ENCODE measurements at places on chromosomes 2 and 18.

- no peak for DNase-seq
These were observed 182.9 kb downstream of the GPD2 start for GRCh38 chr2:156619021-156619539.

- no peak for DNase-seq
These were observed 26.4 kb downstream of the ST3GAL5 start for GRCh38 chr2:85862426-85862825.

DNA sequence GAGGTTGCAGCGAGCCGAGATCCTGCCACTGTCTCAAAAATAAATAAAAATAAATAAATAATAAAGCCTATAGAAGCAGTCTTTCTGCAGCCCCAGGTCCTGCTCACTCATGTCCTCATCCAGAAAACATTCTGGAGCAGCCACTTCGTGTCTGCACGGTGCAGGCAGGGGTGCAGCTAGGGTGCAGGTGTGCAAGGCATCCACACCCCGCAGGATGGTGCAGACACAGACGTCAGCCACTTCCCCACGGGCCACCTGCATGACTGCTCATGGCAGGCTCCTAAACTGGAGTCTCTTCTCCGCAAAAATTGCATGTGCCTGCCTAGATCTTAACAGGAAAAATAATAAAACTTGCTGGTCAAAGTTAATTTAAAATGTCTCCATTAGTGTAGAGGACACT, 80.2 kb upstream of the SNTG2 start:
- DNase-seq: no peak

DNA sequence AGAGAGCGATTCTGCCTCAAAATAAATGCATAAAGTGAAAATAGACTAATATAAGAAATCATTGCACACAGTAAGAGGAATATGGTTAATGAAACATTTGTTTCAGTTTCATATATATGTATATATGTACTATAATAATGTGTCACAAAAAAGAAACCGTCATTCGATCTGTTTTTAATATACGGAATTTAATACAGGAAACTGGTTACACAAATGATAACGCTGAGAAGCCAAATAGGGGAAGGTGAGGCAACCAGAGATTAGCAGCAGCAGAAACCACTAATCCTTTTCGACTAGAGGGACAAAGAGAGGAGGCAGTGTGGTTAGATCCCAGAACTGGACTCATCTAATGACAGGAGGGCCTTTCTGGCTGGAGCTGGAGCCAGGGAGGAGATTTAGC, 64.2 kb upstream of the GREB1L start:
- no peak for DNase-seq

DNA sequence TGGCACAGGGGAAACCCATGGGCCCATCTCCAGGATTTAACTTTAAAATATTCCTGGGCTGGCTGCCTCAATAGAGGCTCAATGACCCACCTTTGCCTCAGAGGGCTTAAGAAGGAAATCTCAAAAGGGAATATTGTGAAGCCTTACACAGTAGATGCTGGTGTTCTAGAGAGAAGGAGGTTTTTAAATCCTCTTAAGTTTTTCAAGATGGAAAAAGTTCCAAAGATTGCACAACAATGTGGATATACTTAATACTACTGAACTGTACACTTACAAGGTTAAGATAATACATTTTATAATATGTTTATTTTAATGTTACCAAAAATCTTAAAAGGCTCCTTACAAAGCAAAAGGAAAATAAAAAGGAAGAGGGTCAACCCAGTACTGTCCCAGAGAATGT, 54.9 kb upstream of the LCLAT1 start:
- no peak for DNase-seq

DNA sequence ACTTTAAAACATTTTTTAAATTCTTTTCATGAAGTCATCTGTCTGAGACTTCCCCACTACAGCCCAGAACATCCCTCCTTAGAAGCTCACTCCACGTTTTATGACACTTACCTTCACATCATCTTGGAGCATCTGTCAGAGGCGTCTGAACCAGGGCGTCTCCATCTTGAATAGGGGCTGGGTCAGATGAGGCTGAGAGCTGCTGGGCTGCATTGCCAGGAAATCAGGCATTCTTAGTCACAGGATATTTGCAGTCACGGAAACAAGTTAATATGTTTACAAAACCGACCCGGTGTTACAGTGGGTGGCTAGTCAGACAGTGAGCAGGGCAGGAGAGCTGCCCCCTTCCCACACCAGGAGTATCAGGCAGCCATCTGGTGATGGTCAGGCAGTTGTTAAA, 456.5 kb downstream of the FBXO15 start:
- no peak for DNase-seq

DNA sequence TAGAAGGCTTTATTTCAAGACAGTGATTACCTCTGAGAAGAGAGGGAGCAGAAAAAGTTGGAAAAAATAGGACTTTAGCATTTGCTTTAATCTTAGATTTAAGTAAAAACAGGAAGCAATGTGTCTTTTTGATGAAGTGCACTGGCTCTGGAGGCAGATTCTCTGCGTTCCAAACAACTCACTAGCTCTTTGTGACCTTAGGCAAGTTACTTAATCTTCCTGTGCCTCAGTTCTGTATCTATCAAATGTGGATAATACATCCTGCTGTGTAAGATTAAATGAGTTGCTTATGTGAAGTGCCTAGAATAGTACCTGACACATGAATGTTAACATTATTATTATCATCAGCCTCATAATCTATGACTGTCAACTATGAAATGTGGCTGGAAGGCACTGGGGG, 42.3 kb downstream of the RPRD1A start:
- no peak for DNase-seq

DNA sequence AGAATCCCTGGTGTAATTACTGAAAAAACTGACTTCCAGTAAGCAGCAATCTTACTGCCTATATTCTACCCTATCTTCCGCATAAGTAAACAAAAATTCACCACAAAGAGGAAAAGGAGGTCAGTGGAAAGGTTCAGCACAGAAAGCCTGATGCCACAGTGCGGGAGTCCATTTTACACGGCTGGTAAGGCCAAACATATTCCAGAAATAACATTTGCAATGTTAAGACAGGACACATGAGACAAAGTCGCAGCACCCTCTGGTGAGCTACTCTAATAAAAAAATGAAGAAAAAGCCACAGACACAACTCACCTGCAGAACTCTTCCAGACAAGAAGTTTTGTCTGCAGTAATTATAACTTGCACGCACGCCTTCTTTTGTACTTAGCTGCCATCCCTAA, 40.6 kb downstream of the GEMIN6 start:
- DNase-seq: no peak

- DNase-seq: no peak
These were observed 95.4 kb downstream of the CABLES1 start for GRCh38 chr18:23230686-23231085.

GRCh38 chr2:28082131-28082530, 191.6 kb downstream of the BABAM2 start:
- no peak for DNase-seq

DNA sequence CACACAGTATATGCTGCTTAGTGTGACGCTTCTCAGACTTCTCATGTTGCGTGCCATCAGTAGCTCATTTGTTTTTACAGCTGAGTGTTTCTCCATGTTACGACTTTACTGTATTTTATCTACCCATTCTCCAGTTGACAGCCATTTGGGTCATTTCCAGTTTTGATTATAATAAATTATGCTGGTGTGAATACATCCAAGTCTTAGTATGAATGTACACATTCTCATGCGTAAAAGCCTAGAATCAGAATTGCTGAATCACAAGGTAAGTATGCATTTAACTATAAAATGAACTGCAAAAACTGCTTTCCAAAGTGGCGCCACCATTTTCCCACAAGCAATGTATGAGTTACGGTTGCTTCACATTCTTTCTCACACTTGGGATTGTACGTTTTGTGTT, 184.2 kb upstream of the SLC35G4 start:
- DNase-seq: no peak

- no peak for DNase-seq
These were observed 180.1 kb downstream of the EN1 start for GRCh38 chr2:118667348-118667747.

- DNase-seq: no peak
These were observed 313.7 kb downstream of the ZNF521 start for GRCh38 chr18:25038261-25038660.

GRCh38 chr18:58363767-58364540, 264.9 kb downstream of the ALPK2 start:
- DNase-seq: no peak

DNA sequence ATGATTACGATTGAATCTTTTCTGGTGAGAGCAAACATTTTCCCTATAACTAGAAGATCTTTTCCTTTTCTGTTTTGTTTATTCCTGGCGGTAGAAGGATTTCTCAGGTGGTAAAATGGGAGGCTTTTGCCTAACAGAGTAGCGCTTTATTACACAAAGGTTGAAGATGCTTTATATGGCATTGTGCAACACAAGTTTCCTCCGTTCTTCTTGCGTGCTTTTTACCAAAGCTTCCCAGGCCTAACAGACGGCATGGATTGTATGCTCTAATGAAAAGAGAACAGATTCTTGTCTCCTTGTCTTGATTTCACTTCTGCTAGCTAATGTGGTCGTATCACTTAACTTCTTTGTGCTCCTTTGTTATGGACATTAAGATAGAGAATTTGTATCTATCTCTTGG, 43.8 kb downstream of the MYO1B start:
- no peak for DNase-seq

GRCh38 chr2:236840215-236840614, 245.5 kb upstream of the COPS8 start:
- no peak for DNase-seq

DNA sequence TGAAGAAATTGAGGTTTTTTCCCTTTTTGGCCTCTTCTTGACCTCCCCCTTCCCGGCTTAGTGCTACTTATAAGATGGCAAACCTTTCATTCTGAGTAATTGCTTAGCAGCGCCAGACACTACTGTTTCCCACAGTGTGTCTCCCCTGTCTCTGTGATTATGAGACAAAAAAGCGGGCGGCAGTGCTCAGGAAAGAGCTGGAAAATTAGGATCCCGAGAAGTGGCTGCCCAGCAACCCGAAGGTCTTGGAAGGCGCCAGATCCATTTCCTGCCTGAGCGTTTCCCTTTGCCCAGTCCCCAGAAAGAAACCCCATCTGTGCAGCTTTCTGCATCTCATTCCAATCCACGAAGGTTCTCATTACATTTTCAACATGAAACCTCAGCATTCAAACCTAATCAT, 191.9 kb upstream of the APCDD1 start:
- no peak for DNase-seq

GRCh38 chr2:105917226-105917625, 172.5 kb downstream of the NCK2 start:
- no peak for DNase-seq

DNA sequence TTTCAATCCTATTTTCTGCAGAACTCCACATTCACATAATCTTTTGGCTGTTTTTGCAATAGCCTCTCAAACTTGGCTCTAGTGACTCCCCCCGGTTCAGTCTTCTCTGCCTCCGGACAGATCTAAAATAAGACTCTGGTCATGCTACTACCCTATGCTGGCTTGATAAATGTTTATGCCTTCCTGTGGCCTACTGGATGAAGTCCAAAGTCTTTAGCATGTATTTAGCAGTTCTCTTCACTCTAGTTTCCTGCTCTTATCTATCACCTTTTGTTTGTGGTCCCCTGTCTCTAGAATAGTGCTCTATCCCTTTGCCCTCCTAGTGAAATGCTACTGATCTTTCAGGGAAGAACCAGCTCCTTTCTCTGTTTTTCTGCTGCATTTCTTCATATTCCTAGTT, 14.4 kb downstream of the ADCYAP1 start:
- no peak for DNase-seq

DNA sequence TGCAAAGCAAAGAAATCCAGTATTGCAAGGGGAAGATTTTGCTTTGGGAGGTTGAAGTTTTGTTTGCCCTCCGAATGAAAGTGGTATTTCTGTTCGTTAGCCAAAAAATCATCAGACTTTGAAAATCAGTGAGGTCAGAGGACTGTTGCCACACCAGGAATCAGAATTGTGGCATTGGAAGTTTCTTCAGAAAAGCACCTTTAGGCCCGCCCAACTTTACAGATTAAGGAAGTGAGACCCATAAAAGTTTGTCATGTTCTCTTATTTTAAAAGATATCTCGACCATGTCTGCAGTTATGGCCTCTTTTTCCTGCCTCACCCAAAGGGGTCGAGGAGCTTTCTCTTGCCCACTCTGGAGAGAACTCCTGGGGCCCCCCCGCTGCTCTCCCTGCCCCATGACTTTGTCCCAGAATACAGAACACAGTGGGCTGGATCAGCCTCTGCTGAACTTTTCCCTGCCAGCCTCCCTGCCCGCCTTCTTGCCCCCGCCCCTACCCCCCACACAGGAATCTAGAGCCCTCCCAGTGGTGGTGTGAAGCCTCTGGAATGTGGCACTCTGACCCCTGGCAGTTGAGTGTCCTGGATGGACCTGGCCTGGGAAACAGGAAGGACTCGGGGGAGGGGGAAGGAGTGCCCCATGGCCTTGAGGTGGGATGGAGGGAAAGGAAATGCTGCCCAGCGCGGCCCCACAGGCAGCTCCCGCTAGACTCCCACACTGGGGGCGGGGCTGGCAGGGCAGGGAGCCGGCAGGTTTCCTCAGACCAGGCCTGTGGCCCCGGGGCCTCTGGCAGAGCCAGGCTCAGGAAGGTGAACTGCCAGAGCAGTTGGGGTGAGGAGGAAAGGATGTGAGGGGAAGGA, 25.3 kb downstream of the CRIM1 start:
- DNase-seq: no peak

- no peak for DNase-seq
These were observed 20.6 kb downstream of the CROCC2 start for GRCh38 chr2:240926516-240927389.

- no peak for DNase-seq
These were observed 4.6 kb upstream of the TCF4 start for GRCh38 chr18:55592572-55592971.

GRCh38 chr2:172462849-172463381, 35.5 kb downstream of the ITGA6 start:
- DNase-seq: no peak

DNA sequence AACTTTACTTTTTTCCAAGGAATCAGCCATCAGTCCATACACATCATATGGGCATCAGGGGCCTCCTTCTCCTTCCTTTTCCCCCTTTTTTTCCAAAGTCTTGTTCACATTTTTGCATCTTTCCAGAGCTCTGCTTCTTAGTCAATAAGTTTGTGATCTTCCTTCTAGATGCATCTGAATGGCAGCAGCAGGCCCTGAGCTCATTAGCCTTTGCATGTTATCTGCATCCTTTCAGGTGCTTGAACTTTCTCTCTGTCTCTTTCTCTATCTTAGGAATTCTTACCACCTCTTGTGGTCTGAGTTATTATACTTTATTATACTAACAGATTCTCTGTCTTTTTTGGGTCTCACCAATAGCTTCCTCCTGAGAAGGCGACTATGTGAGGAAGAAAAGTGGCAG, 312.4 kb upstream of the FANCL start:
- no peak for DNase-seq

DNA sequence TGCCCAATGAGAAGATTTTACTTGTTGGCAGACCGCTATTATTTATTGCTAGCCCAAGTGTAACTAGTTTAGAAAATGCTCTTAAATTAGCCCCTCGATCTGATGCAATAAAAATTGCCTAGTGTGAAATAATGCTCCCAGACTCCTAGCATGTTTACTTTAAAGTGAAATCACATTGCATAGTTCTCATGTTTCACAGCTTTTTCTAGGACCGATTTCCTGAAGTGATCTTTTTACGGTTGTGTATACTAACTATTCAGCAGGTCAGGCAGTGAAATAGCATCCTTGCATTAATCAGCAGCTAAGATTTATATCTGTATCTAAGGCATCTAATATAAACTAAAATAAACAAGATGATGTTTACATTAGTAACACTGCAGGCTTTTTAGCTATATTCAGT, 52.4 kb downstream of the PMS1 start:
- no peak for DNase-seq

- no peak for DNase-seq
These were observed 9.9 kb downstream of the PAX8 start for GRCh38 chr2:113268621-113269360.

- DNase-seq: no peak
These were observed 776.2 kb downstream of the RNF144A start for GRCh38 chr2:7693246-7694075.

GRCh38 chr18:48992791-48993555, 42.2 kb upstream of the SMAD7 start:
- no peak for DNase-seq
